ENCODE measurements at places on chromosomes 13 and 19. TPM values are rescaled to one million over a fixed set of nuclear protein-coding genes. Genes with fewer than 3 reads are reported as not detected.
A peak's percentile ranks its signal among the peaks of the same experiment; 100 is the strongest.

Gene HDGFL2
- 50.9 TPM for total RNA-seq

DNA sequence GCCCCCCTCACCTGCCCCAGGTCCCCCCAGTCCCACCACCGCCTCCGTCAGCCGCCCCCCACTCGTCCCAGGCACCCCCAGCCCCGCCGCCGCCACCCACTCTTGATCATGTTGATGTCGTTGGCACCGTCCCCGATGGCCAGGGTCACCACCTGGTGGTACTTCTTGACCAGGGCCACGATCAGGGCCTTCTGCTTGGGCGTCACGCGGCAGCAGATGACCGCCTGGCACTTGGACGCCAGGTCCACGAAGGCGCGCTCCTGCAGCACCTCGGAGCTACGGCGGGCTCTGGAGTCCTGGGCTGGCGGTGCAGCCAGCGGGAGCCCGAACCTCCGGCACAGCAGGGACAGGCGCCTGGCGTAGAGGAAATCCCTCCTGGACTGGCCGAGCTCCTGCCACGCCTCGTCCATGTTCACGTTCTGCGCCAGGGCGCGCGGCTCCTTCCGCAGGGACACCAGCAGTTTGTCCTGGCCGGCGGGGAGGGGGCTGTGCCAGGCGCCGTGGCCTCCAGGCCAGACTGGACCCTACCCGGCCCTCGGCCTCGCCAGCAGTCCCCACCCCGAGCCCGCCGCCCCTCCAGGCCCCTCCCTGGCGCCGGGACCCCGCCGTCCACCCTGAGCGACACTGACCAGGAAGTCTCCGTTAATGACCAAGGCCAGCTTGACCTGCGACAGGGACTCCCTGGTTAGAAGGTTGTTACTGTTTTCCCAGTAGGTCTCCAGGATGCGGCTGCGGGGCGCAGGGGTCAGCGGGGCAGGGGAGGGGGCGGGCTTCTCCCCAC lies 22.6 kb downstream of the ATP8B3 start:
- peak; percentile 13 for DNase-seq

Gene NAPSA
- 1.3 TPM for total RNA-seq

Gene IZUMO1
- total RNA-seq = 9.8 TPM

DNA sequence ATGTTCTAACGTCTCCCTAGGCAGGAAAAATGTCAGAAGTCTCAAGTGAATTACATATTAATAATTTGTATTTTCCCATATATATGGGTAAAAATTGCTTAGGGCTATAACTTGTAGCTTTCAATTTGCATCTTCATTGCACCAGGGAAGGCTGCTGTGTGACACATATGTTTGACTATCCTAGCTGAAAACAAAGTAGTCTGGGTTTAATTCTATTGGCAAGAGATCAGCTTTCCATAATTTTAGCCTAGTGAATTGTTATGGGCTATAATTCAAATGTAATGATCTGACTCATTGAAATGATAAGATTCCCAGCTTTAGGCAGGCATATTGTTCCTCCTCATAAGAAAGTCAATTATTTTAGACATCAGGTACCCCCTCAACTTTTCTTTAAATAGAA lies 553.1 kb downstream of the DCT start:
- DNase-seq = no peak

- DNase-seq = peak; percentile 35
Measured at GRCh38 chr13:111158136-111158805, 43.2 kb downstream of the ARHGEF7 start.

- no peak for DNase-seq
Measured at GRCh38 chr19:1014161-1015060, 6.5 kb downstream of the TMEM259 start.

- DNase-seq = peak; percentile 45
Measured at GRCh38 chr13:109233293-109233692, 553.1 kb downstream of the IRS2 start.

Gene RFXAP
- 3.3 TPM for total RNA-seq

- DNase-seq = no peak
Measured at GRCh38 chr13:65460136-65460535, 1770.0 kb downstream of the PCDH9 start.

Gene FRY
- total RNA-seq = 11.7 TPM

GRCh38 chr19:38168637-38169036 lies 55.4 kb downstream of the DPF1 start:
- no peak for DNase-seq

- peak; percentile 37 for DNase-seq
Measured at GRCh38 chr13:73273745-73274144, 214.9 kb downstream of the KLF5 start.

Gene ZNF493
- total RNA-seq = 26.0 TPM

DNA sequence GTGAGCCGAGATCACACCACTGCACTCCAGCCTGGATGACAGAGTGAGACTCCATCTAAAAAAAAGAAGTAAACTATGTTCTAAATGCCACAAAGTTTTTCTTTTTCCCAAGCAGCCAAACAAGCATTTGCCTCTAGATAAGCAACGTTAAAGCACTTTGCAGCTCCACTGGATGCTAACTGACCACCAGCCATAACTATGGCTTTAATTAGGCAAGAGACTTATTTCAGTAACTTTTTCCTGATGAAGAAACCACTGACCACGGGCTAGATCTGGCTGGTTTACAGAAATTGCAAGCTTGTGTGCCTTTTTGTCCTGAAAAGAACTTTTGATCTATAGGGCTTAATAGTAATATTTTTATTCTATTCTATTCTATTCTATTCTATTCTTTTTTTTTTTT lies 22.1 kb downstream of the CD70 start:
- DNase-seq = no peak

- peak; percentile 69 for DNase-seq
Measured at GRCh38 chr13:73189362-73189761, 130.6 kb downstream of the KLF5 start.

- no peak for DNase-seq
Measured at GRCh38 chr19:49474542-49474924, 518 bp downstream of the FLT3LG start.

- peak; percentile 2 for DNase-seq
Measured at GRCh38 chr13:49400755-49401659, 42.9 kb downstream of the CAB39L start.

DNA sequence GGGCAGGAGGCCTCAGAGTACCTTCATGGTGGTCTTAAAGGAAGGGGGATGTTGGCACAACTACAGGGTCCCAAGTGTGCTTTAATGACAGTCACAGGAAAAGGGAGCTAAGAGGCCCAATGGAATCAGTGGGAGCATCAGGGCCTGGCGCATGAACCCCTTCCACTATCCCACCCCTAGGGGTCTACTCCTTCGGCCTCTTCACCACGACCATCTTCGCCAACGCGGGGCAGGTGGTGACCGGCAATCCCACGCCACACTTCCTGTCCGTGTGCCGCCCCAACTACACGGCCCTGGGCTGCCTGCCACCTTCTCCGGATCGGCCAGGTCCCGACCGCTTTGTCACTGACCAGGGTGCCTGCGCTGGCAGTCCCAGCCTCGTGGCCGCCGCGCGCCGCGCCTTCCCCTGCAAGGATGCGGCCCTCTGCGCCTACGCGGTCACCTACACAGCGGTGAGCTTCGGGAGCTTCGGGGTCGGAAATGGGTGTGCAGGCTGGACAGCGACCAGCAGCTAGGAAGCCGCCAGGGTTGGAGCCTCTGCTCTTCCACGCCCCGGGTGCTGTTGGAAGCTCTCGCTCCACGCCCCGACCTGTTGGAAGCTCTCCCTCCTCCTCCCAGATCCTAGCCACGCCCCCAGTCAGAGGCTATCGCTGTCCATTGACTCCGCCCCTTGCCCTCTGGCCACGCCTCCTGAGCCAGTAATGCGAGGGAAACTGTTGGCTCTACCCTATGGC lies 6.0 kb downstream of the PLPPR2 start:
- DNase-seq = no peak

- no peak for DNase-seq
Measured at GRCh38 chr13:55566334-55566733, 1574.4 kb upstream of the PRR20A start.

Gene DNAAF3
- 1.5 TPM for total RNA-seq

Gene EHD2
- total RNA-seq = 111 TPM

Gene CCDC169
- total RNA-seq = 0.83 TPM

- DNase-seq = no peak
Measured at GRCh38 chr19:39818626-39819097, 15.3 kb downstream of the DYRK1B start.

- DNase-seq = no peak
Measured at GRCh38 chr19:29965492-29965891, 23.5 kb downstream of the URI1 start.

Gene GRK1
- total RNA-seq = not detected

- DNase-seq = no peak
Measured at GRCh38 chr19:1624458-1624857, 19.2 kb upstream of the UQCR11 start.

- DNase-seq = peak; percentile 30
Measured at GRCh38 chr19:5775668-5776309, 8.8 kb downstream of the PRR22 start.

Gene PSG3
- not detected for total RNA-seq

DNA sequence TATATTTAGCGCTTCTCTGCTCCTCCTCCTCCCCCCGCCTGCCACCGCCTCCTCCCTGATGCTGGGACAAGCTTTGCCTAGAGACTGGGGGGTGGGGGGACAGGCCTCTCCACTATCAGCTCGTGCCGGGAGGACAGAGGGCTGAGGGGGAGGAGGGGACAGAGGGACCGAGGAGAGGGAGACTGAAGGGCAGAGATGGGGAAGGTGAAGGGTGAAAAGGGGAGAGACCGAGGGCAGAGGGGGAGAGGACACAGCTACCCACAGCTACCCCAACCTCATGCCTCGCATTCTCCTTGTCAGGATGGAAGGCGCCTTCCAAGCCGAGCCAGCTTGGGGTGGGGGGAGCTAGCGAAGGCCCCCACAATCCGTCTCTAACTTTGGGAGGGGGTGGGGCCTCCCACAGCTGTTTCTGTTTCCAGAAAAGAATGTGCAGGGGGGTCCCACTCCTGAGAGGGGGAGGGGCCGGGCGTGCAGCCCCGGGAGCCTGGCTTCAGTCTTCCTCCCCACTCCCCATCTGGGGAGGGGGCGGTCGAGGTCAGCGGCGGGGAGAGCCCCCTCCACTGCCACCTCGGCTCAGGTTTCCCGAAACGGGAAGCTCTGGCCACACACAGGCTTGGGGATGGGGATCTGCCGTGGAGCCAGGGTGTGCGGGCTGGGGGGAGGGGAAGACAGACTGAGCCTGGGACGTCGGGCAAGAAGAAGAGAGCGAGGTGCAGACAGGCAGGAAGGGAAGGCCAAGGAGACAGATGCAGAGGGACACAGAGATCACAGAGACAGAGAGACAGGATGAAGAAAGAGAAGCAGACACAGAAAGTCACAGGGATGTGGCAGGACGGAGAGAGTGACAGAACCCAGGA lies 1.6 kb downstream of the DACT3 start:
- no peak for DNase-seq

- peak; percentile 88 for DNase-seq
Measured at GRCh38 chr13:30371649-30372265, 50.5 kb upstream of the UBE2L5 start.

GRCh38 chr13:109899316-109899715 lies 112.9 kb upstream of the IRS2 start:
- DNase-seq = no peak

Gene METTL21C
- not detected for total RNA-seq

Gene FGF9
- total RNA-seq = not detected
